Breast epithelium (tissue), 4 donors: ENCODE measurements at places on chromosomes 1 and 21.

DNA sequence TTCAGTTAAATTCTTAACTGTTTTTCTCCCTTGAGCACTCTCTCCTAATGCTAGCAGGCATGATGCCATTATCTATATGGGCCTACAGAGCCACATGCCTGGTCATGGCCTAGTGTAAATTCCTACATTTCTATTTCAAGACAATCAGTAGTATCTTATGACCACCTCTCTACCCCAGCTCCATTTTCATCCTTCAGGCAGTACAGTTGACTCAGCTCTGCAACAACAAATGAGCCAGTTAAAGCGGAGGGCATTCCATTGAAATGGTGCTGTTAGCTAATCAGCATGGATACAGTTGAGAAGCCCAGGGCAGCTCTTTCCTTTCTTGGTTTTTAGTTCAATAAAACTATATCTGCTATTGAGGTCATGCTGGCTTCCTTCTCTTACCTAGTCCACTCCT is 150.0 kb downstream of the PPP1R12B start:
- H3K36me3 ChIP-seq, result no peaks in the 10 kb centered on the region
- no peaks in the 10 kb centered on the region for H3K27me3 ChIP-seq
- DNase-seq, result no peak
- H3K27ac ChIP-seq, result no peak overlapping the region
- H3K4me1 ChIP-seq, result no peaks in the 10 kb centered on the region

- DNase-seq, result no peak
- H3K36me3 ChIP-seq, result no peaks in the 10 kb centered on the region
- no peak overlapping the region for H3K27ac ChIP-seq
- H3K27me3 ChIP-seq, result no peaks in the 10 kb centered on the region
- H3K4me1 ChIP-seq, result no peaks in the 10 kb centered on the region
- H3K4me3 ChIP-seq, result no peak overlapping the region
Measured at GRCh38 chr1:53321366-53321765, 6.5 kb downstream of the LRP8 start.

- no peaks in the 10 kb centered on the region for H3K36me3 ChIP-seq
- no peak overlapping the region for H3K27ac ChIP-seq
- DNase-seq, result no peak
- no peaks in the 10 kb centered on the region for H3K27me3 ChIP-seq
- H3K4me1 ChIP-seq, result no peaks in the 10 kb centered on the region
Measured at GRCh38 chr1:79848316-79848715, 841.8 kb upstream of the ADGRL4 start.

- no peaks in the 10 kb centered on the region for H3K27me3 ChIP-seq
- DNase-seq, result no peak
- H3K4me3 ChIP-seq, result no peak overlapping the region
- no peak overlapping the region for H3K27ac ChIP-seq
- H3K36me3 ChIP-seq, result no peaks in the 10 kb centered on the region
Measured at GRCh38 chr1:36863061-36863460, 171.3 kb downstream of the GRIK3 start.

GRCh38 chr1:182196897-182197870 is 135.7 kb upstream of the ZNF648 start:
- no peaks in the 10 kb centered on the region for H3K27me3 ChIP-seq

DNA sequence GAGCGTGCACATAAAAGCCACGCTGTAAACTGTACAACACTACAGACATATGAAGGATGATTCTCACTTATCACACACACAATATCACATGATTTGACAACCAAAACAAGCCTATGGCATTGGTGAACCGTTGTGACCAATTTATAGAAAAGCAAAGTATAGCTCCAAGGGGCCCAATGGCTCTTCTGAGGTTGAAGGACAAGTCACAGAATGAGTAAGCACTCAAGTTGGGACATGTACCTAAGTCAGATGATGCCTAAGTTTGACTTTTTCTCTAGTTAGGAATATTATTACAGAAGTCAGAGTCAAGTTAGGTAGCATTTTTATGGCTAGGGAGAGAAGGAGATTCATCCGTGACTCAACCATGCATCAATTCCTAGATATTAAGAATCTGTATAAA is 45.7 kb downstream of the PLPP3 start:
- H3K4me3 ChIP-seq, result no peak overlapping the region
- peaks cover 4% of the 10 kb centered on the region for H3K4me1 ChIP-seq
- H3K27me3 ChIP-seq, result no peaks in the 10 kb centered on the region
- no peak for DNase-seq
- no peaks in the 10 kb centered on the region for H3K36me3 ChIP-seq
- H3K27ac ChIP-seq, result no peak overlapping the region

DNA sequence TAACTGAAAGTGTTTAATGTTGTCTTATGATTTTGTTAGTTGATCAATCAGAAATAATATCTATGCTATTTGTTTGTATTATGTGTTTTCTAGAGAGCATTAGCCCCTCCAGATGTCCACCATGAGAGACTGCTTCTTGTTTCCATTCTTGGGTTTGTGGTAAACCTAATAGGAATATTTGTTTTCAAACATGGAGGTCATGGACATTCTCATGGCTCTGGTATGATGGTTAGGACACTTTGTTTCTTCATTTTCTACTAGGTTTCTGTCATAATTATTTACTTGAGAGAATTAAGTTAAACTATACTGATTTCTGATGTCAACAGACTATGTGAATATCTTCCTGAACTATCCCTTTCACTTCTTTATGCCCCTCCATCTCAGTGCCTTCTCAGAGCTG is 16.1 kb downstream of the SLC30A7 start:
- no peak overlapping the region for H3K4me3 ChIP-seq
- no peaks in the 10 kb centered on the region for H3K27me3 ChIP-seq
- DNase-seq, result no peak
- no peak overlapping the region for H3K27ac ChIP-seq

- no peak overlapping the region for H3K4me3 ChIP-seq
- DNase-seq, result no peak
- H3K27me3 ChIP-seq, result no peaks in the 10 kb centered on the region
- H3K36me3 ChIP-seq, result no peaks in the 10 kb centered on the region
- H3K4me1 ChIP-seq, result no peaks in the 10 kb centered on the region
Measured at GRCh38 chr1:152919071-152919470, 10.7 kb downstream of the IVL start.

DNA sequence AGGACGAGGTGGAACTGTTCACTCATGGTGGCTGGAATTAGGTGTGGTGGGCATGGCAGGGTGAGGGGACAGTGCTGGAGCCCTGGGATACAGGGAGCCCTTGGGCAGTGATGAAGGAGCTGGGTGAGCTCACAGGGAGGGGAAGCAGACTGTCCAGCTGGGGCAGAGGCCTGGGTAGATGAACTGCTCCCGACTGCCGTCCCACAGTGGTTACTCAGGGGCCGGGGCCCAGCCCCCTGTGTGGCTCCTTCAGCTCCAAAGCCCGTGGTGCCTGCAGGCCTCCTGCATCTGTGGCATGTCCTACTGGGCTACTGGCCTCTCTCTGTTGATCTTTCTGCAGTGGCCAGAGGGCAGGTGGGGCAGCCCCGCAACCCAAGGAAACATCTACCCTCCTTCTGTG is 661.1 kb downstream of the NPHP4 start:
- H3K27me3 ChIP-seq, result no peaks in the 10 kb centered on the region
- H3K36me3 ChIP-seq, result no peaks in the 10 kb centered on the region

- no peak for DNase-seq
- H3K4me1 ChIP-seq, result no peaks in the 10 kb centered on the region
- H3K27me3 ChIP-seq, result no peaks in the 10 kb centered on the region
- H3K36me3 ChIP-seq, result no peaks in the 10 kb centered on the region
- H3K27ac ChIP-seq, result no peak overlapping the region
Measured at GRCh38 chr1:206048582-206048981, 4.4 kb upstream of the RHEX start.

DNA sequence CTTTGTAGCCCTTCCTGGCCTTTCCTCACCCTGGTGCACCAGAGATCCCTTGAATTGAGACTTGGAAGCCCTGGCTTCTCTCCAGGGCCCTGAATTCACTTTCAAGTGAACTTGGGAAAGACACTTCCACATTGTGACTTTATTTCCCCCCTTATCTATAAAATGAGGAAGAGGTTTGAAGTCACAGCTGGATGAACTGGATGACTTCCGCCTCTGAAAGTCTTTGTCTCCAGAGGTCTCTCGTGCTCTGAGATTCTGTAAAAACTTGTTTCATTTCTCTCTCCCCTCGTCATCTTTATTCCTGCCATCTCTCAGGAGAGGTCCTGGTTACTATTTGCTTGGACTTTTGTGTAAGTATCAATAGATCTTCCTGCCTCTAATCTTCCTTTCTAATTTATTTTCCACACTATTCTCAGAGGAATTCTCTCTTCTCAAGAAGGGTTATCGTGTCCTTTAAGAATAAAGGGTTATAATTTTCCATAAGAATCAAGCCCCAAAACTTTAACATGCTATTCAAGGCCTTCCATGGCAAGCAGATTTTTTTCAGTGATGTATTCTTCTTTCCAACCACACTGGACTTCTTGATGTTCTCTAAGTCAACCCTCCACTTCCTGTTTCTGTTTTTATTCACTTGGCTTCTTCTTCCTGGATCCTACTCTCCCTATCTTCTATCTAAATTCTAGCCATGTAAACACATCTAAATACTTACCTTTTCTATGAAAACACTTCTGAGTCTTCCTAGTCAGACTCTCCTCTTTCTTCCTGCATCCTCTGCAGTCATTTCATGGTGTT is 6.5 kb upstream of the RPTN start:
- no peak for DNase-seq
- H3K36me3 ChIP-seq, result no peaks in the 10 kb centered on the region
- no peak overlapping the region for H3K27ac ChIP-seq
- H3K4me1 ChIP-seq, result no peaks in the 10 kb centered on the region

DNA sequence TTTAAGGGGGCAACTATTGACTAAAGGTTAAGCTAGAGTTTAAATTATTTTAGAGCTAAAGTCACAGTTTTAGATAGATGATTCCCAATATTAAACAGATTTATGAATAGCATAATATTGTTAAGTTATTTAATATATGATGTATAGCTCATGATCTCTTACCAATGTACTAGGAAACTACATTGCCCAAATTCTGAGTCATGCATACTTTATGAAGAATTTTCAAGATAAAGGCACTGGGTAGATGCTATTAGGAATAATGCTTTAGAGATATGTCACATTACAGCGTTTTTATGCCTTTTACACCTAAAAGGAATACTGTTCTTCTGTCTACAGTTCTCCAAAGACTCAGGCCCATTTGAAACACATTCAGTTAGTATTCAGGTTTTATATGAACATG is 215.1 kb downstream of the NCAM2 start:
- H3K27me3 ChIP-seq, result no peaks in the 10 kb centered on the region
- no peak overlapping the region for H3K4me3 ChIP-seq
- H3K27ac ChIP-seq, result no peak overlapping the region
- no peaks in the 10 kb centered on the region for H3K36me3 ChIP-seq

- peaks cover 3% of the 10 kb centered on the region for H3K4me1 ChIP-seq
- no peaks in the 10 kb centered on the region for H3K27me3 ChIP-seq
- no peak overlapping the region for H3K27ac ChIP-seq
- no peak for DNase-seq
- no peak overlapping the region for H3K4me3 ChIP-seq
Measured at GRCh38 chr1:38031513-38031866, 15.1 kb downstream of the POU3F1 start.

DNA sequence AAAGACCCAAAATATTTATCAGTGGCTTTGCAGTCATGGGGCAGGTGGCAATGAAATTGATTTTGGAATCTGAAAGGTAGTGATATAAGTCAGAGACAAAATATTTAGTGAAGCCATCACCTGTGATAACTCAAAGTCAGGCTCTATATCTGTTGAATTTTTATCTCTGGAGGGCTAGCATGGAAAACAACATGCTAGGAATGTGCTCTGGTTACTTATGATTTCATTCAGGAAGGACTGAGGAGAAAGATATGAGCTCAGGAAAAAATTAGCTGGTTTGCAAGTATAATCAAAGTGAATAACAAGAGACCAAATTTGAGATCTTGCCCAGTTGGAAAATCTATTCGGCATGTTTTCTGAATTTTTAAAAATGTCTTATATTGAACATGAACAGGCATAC is 364.6 kb upstream of the LRRC7 start:
- no peak overlapping the region for H3K4me3 ChIP-seq
- H3K27ac ChIP-seq, result no peak overlapping the region
- no peaks in the 10 kb centered on the region for H3K4me1 ChIP-seq

DNA sequence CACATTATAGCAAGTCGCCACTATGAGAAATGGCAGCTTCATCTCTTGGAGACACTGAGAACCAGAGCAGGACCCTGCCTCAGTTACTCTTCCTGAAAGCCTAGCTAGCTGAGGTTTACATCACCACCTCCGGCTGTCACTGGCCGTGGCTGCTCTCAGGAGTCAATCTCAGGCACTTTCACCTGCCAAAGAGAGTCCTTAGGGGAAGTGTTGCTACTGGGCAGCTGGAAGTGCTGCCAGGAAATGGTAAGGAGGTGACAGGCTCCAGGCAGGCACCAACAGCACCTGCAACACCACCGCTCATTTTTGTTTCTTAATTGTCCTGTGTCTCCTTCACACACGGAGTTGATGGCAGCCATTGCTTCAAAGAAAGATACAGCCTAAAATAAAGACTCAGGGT is 92.5 kb downstream of the DSCAM start:
- H3K27me3 ChIP-seq, result no peaks in the 10 kb centered on the region
- no peak overlapping the region for H3K27ac ChIP-seq
- H3K36me3 ChIP-seq, result no peaks in the 10 kb centered on the region
- H3K4me3 ChIP-seq, result no peak overlapping the region
- H3K4me1 ChIP-seq, result no peaks in the 10 kb centered on the region

- H3K36me3 ChIP-seq, result no peaks in the 10 kb centered on the region
- no peaks in the 10 kb centered on the region for H3K27me3 ChIP-seq
- DNase-seq, result no peak
- no peak overlapping the region for H3K4me3 ChIP-seq
Measured at GRCh38 chr1:234710381-234710780, 100.4 kb upstream of the IRF2BP2 start.

DNA sequence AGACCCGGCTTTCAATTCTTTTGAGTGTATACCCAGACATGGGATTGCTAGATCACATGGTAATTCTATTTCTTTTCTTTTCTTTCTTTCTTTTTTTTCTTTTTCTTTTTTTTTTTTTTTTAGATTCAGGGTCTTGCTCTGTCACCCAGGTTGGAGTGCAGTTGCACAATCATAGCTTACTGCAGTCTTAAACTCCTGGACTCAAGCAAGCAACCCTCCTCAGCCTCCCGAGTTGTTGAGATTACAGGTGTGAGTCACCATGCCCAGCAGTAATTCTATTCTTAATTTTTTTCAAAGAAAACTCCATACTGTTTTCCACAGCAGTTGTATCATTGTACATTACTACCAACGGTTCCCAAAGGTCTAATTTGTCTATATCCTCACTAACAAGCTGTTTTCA is 13.5 kb upstream of the RNF186 start:
- DNase-seq, result no peak
- H3K27ac ChIP-seq, result no peak overlapping the region
- no peaks in the 10 kb centered on the region for H3K4me1 ChIP-seq
- H3K27me3 ChIP-seq, result no peaks in the 10 kb centered on the region
- no peaks in the 10 kb centered on the region for H3K36me3 ChIP-seq
